Naive B cell (primary cell): ENCODE measurements at places on chromosomes 11 and 22.

GRCh38 chr11:35717043-35717442 is 54.5 kb downstream of the TRIM44 start:
- DNase-seq = no peak

DNA sequence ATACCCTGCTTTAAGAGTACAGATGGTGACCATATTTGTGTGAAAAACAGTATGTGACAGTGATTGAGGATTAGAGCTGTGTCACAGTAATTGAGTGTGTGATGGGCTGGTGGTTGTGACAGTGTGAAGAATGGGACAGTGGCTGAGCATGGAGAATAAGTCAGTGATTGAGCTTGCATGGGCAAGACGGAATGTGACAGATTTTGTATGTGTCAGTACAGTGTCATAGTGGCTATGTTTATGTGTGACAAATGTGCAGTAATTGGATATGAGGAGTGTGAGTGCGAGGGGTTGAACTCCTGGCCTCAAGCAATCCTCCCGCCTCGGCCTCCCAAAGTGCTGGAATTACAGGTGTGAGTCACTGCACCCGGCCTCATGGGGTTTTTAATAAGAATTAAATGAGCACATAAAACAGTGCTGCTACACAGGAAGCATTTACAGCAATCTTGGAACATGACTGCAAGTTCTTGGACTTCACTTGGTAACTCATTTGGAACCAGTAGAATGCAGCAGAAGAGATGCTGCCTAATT is 583 bp upstream of the RRAS2 start:
- DNase-seq = no peak

DNA sequence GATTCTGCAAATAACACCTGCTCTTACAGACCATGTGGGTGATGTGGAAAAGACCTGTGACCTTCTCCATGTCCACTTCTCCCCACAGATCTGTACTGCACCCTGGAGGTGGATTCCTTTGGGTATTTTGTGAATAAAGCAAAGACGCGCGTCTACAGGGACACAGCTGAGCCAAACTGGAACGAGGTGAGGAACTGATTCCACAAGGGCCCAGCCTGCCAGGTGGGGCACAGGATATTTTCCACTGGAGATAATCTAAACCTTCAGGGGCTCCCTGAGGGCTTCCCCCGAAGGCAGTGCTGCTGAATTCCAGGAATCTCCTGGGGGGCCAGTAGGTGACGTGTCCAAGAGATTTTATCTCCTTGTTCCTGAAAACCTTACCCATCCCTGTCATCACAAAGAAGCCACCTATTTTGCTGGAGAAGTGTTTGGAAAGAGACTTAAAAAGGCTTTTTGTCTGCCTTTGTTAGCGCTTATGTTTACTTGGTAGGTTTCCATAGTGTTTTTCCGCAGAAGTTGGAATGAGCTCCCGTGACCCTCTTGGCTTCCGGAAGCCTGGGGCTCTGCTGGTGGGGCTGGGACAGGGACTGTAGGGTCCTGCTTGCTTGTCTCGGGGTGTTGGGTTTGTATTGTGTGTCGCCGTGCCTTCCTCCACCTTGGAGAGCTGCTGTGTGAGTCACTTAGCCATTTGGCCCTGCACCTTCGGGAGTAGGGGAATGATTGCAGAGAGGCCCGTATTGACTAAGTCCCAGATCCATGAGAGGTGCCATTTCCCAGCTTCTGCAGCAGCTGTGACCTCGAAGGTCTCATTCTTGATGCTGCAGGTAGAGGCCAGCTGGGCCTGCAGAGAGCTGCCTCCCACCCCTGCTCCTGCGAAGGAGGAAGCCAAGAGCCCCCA is 112.4 kb downstream of the BCR start:
- DNase-seq = no peak

DNA sequence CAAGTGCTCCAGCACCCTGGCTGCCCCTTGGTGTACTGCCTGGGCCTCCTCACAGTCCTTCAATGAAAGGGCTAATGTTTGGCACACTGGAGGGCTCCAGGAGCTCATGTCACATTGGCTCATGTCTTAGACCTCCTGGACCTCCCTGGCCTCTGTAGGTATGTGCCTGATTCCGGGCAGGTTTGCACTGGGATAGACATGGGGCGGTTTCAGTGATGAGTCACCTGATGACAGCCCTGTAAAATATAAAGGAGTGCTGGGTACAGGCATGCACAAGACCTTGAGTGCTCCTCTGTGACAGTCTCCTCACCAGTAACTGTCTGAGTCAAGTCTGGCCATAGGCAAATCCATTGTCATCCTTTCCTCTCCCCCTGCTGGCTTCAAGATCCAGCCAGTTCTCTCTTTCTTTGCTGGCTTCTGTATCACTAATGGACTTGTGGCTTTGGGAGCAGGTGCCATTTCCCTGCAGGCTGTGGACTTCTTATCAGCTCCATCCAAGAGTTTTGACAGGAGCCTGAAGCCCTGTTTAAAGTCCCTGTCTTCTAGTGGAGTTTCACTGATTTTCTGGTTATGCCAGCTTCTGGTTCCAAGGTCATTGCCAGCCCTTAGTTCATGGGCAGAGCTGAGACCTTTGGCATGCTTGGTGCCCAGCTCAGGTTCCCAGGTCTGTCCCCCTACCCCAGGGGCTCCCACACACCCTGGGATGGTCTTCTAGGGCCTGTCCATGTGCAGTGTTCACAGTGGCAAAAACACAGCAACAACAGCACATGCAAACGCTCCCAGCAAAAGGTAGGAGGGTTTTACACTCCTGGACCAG is 22.7 kb upstream of the P2RY2 start:
- DNase-seq = no peak

DNA sequence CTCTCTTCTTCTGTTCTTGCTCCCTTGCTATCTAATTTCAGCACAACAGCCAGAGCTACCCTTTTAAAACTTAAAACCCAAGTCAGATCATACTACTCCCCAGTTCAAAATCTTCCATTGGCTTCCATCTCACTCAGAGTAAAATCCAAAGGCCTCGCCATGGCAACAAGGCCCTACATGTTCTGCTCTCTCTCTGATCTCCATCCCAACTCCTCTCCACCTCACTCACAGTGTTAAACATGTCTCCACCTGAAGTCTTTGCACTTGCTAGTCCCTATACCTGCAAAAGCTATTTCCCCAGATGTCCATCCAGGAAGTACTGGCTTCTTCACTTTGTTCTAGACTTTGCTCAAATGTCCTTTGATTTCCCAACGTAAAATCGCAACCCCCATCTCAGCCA is 3.0 kb upstream of the GRAP2 start:
- DNase-seq = no peak

DNA sequence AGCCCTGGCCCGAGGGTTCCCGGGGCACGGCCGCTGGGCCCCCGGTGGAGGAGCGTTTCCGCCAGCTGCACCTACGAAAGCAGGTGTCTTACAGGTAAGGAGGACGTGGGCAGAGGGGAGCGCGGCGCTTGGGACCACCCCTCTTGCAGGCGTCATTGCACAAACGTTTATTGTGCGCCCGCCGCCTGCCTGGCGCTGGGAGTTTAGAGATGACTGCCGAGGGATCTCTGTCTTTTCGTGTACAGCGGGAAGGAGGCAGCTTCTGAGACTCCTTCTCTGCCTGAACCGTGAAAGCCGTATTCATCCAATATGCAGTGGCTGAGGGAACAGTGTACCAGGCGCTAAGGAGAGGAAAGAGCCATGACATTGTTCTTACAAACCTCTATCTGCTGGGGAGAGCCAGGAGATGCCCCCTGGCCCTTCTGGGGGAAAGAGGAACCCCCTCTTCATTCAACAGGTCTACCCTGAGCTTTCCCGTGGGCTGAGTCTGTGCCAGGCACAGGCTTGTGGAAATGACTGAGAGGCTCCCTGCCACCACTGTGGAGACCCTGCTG is 13.8 kb upstream of the DGKZ start:
- DNase-seq = no peak

DNA sequence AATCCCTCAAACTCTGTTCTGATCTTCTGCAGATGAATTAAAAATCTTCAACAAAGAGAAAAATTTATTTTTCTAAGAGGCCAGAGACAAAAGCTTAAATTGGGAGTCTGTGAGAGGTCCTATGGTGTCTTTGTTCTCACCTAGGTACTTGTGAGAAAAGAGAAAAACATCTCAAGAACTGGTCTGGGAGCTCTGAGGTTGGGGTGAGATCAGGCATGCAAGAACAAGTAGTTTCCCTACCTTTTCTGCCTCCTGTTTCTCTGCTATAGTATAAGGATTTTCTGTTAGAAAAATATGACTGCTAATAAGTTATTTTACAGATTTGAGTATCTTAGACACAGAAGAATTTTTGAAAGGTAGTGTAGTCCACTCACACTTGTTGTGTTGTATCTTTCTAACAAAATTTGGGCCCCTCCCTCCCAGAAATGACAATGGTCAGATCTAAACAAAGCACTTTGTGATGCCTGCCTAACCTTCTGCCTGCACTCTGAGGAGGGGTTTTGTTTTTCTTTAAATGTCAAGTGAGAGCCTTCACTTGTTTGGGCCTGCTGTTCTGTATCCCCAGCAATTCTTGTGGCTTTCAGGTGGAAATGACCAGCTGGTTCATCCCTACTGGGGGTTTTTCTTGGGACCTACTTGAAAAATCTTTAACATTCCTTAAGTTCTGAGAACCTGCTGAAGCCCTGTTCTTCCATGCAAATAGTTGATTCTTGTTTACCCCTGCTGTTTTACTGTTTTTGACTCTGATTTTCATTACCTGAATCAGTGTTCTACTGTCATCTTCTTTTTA is 13.6 kb upstream of the OR51S1 start:
- DNase-seq = no peak

- DNase-seq = peak; percentile 73
Observed at GRCh38 chr11:47854667-47855066, 6.5 kb upstream of the NUP160 start.

- DNase-seq = no peak
Observed at GRCh38 chr11:63829823-63830489, 9.0 kb upstream of the MARK2 start.

- no peak for DNase-seq
Observed at GRCh38 chr11:46972343-46972742, 35.8 kb downstream of the CSTPP1 start.

- DNase-seq = no peak
Observed at GRCh38 chr11:112465433-112466024, 204.9 kb upstream of the PLET1 start.

- DNase-seq = no peak
Observed at GRCh38 chr11:34570584-34570983, 50.3 kb upstream of the EHF start.

DNA sequence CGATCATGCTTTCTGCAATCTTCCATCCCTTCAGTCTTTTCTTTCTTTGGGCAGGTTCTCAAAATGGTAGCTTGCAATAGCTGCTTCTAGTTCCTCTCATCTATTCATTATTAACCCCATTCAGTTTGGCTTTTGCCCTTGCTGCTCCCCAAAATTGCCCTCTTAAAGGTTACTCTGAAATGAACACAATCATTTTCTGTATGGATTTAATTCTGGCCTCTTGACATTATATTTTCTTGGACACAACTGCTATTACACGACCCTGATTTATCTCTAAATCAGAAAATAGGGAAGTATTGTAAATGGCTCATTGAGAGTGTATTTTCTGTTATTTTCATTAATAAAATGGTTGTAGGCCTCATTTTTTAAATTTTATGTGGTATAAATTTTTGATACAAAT is at the start of gene ANGPTL5:
Gene ANGPTL5, minus strand, starts transcription at position 101 of the 400 bp plus-strand sequence. CDS start 8,613 bp downstream, outside the sequence.
- DNase-seq = no peak

- DNase-seq = no peak
Observed at GRCh38 chr11:48002561-48002960, 22.2 kb downstream of the PTPRJ start.

DNA sequence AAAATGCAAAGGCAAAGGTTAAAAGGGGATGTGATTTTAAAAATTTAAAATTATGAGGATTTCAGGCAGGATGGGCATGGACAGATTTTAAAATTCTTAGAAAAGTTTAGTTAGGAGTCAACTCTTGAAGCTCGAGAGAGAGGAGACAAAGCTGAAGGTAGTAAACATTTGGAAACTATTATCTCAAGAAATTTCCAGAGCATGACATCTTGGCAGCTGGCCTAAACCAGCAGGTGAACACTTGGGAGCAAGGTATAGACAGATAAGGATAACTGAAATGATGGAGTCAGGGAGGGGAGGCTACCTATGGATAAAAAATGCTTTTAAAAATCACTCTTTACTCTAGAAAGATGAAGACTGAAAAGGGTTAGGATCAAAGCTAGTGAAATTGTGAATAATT is 13.7 kb downstream of the POU2AF3 start:
- no peak for DNase-seq

DNA sequence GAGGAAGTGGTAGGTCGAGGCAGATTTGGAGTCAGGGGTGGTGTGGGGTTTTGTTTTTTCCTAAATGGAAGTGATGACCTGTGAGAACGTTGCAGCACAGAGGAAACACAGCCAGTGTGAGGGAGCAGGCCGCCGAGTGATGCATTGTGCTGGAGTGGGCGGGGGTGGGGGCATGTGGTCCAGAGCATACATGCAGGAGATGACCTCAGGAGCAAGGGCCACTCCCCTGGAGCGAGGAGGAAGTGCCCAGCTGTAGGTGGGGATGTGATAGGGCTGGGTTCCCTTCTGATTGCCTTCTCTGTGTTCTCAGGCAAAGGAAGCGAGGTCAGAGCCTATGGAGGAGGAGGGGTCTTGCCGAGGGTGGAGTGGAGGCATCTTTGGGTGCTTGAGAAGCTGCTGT is 81.4 kb downstream of the PPP6R3 start:
- DNase-seq = no peak

DNA sequence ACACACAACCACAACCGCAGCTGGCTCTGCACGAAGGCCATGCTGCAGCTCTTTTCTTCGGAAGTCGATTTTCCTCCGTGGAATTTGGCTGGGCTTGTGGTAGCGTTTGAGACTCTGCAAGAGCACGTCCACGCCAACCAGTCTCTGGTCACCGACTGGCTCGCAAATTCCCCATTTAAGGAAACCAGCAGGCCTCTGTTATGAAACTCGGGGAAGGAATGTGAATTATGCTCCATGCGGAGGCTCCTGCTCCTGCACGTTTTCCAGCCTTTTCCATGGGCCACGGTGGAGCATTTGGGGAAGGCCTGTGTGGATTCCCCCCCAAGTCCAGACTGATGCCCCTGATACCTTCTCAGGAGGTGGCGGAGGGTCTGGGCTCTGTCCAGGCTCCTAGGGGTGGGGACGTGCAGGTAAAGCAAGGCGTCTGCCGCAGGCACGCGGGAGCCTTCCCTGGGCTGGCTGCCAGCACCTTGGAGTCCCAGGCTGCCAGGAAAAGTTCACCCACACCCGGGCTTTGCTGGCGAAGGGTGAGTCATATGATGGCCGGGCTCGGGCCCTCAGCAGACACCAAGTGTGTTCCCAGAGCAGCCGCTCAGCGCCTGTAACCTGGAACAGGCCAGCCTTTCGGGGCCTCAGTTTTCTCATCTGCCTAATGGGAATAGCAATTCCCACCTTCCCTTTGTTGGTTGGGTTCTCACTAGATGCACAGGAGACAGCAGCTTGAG is 41.9 kb downstream of the LRP5 start:
- no peak for DNase-seq

DNA sequence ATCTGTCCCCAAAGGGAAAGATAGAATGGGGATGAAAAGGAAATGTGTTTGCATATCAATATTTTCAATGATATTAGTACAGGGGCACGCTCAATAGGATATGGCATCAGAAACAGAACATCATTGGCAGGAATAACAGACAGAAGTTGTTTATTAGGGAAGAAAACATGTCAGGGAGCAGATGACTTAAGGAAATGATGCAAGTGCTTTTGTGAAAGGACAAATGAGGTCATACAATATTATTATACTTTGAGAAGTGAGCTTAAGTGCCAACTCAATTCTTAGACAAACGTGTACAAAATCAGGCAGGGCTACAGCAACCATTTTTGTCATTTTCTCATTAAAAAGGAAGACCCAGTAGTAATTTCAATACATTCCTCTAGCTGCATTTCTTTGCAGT is 388.4 kb downstream of the SOX6 start:
- no peak for DNase-seq

- DNase-seq = no peak
Observed at GRCh38 chr11:97325693-97326092, 935.9 kb downstream of the JRKL start.
